ENCODE measurements at places on chromosomes 13 and 19.
A peak's percentile ranks its signal among the peaks of the same experiment; 100 is the strongest.

DNA sequence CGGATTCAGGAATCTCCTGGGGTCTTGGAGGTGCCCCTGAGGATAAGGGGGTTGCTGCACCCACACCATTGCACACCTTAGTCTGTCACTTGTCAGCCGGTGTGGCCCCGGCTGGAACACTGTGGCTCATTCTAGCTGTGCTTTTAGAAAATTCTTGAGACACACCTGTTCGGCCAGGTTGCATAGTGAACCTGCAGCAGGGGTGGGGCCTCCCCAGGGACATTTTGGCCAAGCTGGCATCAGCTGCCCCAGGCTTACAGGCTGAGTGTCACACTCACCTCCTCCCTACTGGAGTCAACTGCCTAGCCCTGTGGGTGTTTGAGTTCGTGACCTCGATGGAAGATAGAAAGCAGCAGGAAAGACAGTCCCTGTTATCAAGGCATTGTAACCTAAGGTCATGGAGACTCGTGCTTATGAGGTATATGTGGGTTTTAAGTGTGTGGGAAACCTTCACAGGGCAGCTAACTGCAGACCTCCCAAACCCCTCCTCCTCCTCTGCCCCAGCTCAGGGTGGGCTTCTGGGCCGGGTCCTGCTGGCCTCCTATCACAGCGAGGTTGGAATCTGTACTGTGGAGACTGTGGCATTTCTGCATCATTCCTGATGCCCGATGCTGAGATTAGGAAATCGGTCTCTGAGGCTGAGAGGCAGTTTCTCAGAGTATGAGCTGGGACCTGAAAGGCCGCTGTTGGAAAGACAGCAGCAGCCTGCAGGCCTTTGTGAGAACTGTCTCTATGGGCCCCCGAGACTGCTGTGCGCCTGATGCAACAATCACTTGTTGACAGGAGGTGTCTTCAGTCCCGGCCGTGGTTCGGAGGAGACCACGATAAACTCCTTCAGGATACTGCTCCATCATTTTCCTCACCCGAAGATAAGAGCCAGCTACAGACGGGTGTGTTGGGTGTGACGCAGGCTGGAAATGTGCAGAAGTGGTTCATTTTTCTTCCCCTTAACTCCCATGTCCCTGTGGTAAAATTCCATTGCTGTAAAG is 72.2 kb downstream of the ATP11A start:
- no peak for DNase-seq

DNA sequence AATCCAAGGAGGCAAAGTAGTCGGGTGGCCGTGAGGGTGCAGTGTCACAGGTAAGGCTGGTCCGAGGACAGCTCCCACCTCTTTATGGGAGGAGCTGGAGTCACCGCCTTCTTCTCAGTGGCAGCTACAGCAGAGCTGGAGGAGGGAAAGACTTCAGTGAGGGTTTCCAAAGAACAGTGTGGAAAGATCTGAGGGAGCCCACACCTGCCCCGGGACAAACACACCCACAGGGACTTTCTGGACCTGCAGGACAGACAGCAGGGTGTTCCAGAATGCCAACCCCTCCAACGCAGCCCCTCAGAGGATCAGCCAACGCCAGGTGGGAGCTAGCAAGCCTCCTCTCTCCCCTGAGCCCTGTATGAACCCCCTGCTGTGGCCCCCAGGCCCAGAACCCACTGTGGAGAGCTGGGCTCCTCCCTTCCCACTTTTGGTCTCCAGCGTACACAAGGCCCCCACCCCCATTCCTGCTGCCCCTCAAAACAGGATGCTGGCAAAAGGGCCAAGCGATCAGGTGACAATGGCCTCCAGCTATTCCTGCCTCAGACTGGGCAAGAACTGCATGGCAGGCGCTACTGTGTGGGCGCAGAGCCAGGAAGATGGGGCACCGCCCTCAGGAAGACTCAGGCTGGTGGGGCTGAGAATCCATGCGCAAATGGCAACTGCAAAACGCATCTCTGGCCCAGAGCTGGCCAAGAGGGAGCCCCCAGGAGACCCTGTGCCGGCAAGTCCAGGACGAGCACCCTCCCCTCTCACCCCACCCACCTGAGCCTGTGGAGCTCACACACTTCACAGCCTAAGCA is 3.5 kb upstream of the CD320 start:
- DNase-seq, result no peak

DNA sequence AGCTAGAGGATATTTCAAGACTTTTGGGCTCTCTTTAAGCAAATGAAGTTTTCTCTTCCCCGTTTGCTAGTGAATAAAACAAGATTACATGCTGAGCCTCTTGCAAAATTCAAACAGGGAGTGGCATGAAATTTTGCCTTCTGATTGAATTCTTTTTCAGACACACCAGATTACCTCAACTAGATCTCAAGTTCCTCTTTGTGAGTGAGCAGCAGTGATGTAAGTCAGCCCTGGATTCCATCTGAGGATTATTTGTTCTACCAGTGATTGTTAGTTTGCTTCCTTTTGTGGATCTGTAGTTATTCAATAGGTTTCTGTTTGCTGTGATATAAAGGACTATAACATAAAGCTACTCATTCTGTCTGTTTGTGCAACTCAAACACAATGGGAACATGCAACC is 407.7 kb downstream of the LMO7 start:
- DNase-seq, result no peak

DNA sequence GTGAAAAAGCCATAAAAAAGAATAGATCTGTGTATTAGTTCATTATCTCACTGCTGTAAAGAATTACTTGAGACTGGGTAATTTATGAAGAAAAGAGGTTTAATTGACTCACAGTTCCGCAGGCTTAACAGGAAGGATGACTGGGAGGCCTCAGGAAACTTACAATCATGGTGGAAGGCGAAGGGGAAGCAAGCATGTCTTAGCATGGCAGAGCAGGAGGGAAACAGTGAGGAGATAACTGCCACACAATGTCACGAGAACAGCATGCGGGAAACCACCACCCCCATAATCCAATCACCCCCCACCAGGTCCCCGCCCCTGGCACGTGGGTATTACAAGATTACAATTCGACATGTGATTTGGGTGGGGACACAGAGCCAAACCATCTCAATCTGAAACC is 39.1 kb upstream of the EEF1AKMT1 start:
- DNase-seq, result no peak

DNA sequence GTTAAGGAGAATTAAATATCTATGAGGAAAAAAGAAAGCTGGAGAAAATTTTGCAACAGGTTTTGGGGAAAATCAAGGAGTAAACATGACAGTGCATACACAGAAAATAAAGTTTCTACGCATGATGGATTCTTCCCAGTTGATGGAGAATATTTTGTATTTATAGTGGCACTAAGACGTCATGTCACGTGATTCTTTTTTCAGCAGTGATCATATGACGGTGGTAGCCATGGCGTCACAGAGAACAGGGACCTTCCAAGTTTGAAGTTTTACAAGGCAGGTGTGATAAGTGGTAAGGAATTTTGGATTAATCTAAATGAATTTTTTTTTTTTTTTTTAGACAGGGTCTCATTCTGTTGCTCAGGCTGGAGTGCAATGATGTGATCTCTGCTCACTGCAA is 8.5 kb downstream of the MBD3L1 start:
- DNase-seq, result no peak

DNA sequence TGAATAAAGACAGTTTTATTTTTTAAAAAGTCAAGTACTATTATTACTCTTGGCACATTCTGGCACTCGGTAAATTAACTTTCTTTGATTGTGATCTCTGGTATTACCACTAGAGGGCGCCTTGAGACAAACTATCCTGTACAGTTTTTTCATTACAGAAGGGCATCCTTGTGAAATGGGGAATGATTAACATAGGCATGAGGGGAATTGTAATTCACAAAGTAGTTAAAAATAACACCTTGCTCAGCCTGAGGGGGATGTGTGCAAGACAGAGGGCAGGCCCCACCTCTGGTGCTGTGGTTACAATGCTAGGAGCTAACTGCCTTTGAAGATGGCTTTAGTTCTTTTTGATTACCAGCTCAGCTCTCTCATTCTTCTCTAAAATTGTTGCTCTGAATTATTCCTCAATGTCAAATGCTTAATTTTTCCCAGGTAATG is 24.2 kb upstream of the C1QTNF9B start:
- DNase-seq, result peak; percentile 44

- no peak for DNase-seq
Observed at GRCh38 chr19:13463296-13463695, 43.0 kb downstream of the CACNA1A start.

DNA sequence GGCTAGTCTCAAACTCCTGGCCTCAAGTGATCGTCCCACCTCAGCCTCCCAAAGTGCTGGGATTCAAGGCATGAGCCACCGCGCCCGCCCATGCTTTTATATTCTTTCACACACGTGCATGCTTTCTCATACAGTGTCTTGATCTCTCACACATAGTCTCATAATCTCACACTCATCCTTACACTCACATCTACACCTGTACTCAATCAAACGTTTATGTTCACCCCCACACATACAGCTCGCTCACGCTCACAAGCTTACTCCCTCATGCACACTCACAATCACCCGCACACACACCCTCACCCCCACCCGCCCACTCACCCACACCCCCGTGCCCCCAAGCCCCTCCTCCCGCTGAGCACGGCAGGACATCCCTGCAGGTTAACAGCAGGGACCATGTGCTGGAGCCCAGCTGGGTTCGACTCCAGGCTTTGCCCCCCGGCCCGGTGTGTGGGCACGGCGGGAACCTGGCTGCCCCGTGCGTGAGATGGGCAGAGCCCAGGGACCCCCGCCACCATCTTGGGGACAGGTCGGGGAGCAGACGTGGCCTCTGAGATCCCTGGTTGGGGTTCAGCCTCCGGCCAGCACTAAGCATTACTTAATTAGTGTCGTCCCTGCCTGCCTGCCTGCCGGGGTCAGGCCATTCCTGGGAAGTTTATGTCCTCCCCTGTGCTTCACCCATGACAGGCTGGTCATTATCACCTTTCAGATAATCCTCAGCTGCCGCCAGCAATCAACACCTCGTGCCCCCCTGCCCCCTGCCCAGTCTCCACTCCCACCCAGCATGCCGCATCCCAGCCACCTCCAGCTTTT is 11.4 kb downstream of the SBK2 start:
- DNase-seq, result peak; percentile 8

Measured in GM20000 (cell line).